ENCODE measurements at places on chromosomes 12 and 14.

DNA sequence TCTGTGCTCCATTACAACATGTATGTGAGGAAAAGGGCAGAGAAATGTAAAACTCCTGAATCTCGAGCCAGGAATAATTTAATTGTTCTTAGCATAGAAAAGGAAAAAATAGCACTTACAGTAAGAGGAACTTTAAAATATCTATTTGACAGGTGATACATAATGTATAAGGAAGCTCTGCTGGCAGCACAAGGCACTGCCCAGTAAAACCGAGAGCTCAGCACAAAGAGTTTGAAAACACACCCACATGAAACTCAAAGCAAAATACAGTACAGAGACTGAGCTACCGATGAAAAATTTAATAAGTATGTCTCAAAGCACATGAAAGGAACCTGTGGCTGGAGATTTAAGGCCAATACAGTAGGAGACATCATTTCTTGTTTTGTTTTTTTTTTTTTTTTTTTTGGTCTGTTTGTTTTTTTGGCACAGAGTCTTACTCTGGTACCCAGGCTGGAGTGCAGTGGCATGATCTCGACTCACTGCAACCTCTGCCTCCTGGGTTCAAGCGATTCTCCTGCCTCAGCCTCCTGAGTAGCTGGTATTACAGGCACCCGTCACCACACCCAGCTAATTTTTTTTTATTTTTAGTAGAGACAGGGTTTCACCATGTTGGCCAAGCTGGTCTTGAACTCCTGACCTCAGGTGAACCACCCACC is 19.2 kb downstream of the CLIP1 start:
- DNase-seq = no peak

DNA sequence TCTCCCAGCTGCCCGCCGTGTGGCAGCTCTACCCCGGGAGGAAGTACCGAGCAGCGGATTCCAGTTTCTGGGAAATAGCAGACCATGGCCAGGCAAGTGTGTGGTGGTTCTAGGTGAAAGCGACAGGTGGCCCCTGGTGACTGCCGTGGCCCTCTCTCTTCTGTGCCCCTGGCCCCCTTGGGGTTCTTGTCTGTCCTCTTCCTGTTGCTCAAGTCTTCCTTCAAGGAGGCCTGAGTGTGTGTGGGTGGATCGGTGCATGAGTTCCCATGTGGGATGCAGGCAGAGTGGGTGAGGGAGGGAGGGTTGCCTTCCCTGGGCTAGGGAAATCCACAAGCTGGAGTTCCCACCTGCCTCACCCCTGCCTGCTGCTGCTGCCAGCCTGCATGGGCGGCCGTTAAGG is 4.6 kb downstream of the TCL1B start:
- DNase-seq = no peak

DNA sequence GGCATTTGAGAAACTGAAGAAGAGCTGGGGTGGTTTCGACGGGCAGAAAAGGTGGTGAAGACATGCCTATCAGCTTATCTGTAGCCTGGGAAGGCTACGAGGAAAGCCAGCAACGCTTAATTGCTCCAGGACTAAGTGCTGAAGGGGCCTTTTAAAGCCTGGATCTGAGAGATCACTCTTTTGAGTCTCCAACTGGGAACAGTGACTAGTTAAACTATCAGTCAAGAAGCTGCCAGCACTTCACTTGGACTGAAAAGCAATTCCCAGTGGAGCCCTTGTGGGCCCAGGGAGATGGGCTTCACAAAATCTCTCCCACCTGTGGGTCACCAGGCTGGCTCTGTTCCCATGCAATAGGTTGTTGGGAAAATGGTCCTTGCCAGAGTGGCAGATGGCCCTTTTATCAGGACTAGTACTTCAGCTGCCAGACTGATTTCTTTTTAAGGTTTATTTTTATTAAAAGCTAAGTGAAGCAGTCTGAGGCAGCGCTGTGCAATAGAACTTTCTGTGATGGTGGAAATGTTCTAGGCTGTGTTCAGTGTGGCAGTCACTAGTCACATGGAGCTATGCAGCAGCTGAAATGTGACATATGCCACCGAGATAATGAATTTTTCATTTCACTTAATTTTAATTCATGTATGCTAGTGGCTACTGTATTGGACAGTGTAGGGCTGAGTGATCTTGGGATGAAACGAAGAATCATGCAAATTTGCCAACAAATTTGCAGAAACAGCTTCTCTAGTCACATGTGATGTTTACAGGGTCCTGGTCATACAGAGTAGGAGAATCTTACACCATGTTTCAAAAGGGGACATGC is 276.8 kb downstream of the PCNX1 start:
- DNase-seq = no peak

- DNase-seq = no peak
Observed at GRCh38 chr12:70590549-70591226, 46.5 kb downstream of the PTPRB start.

GRCh38 chr14:75368333-75368732 is 59.5 kb upstream of the JDP2 start:
- DNase-seq = no peak

DNA sequence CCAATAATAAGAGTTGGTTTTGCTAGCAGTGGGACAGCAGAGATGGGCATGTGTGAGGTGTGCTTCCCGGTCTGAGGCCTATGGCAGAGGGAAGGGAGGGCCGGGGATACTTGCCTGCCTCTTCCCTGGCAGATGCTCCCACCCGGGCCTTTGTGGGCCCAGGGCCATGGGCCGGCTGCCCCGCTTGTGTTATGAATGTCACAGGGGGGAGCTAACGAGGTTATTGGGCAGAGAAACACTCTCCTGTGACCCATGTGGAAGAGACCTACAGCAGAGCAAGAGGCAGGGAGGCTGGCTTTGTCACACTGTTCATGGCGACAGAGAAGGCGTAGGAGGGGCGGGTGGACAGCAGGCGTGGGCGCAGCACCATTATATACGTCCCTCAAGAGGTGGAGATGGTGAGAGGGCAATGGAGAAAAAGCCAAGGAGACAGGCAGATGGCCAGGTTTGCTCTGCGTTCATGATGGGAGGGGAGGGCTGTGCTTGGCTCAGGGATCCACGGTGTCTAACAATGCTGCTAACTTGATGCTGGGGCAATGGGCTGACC is 13.3 kb downstream of the CCND2 start:
- DNase-seq = no peak

DNA sequence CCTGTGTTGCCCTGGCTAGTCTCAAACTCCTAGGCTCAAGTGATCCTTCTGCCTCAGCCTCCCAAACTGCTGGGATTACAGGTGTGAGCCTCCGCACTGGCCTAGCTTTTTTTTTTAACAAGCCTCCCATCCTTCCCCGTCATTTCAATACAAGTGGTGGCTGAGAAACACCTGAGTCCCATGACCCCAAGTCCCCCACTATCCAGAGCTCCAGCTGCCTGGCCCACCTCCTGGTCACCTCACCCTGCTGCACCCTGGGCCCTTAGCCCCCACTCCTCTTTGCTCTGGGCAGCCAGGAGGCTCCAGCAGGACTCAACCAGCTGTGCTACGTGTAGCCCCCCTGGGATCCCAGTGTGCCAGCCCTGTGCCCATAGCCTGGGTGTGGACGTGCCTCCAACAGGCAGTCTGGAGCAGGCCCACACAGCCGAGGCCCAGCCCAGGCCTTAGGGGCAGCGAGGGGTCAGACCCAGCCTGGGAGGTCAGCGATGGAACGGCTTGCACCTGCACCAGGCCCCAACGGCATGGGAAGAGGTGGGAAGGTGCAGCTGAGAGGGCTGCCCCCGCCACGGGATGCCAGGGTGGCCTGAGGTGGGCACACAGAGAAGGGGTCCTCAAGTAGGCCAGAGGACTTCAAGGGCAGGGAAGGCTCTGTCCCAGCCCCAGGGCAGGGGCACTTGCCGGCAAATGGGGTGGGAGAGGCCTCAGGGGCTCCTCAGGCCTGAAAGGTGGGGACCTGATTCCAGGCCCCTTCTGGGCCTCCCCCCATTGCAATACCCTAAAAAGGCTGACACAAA is 6.5 kb downstream of the AHNAK2 start:
- no peak for DNase-seq

DNA sequence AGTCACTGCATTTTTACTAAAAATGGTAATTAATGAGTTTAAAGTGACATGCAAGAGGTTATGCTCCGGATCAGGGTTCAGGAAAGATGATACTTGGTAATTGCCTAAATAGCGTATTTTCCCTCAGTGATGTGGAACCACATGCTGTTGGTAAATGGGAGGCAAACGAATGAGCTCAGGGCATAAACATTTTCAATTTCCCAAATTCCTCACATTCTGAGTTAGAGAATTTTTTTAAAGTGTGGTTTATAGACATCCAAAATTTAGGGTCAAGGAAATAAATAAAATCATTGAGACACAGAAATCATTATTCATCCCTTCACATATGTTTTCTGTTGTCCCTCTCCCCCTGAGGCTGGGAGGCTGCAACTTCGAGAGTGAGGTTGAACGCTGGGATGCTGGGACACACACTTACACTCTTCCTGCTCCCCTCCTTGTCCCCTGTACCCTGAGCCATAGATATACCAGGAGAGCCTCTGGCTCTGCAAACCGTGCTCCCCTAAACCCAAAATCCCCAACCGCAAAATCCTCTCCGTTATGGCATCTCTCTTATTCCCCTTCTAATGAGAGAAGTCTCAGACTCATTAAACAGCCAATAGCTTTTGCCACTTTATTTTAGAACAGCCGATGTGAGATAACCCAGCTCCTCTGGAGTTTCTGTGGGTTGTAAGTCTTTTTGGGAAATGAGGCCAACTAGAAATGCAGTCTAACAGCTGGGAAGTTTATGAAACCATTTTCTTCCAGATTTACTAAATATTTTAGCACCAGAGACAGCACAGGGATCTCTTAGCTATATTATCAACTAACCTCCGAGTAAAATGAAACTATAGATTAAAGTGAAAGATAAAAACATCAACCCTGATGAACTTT is 21.4 kb upstream of the ADGRD1 start:
- no peak for DNase-seq

DNA sequence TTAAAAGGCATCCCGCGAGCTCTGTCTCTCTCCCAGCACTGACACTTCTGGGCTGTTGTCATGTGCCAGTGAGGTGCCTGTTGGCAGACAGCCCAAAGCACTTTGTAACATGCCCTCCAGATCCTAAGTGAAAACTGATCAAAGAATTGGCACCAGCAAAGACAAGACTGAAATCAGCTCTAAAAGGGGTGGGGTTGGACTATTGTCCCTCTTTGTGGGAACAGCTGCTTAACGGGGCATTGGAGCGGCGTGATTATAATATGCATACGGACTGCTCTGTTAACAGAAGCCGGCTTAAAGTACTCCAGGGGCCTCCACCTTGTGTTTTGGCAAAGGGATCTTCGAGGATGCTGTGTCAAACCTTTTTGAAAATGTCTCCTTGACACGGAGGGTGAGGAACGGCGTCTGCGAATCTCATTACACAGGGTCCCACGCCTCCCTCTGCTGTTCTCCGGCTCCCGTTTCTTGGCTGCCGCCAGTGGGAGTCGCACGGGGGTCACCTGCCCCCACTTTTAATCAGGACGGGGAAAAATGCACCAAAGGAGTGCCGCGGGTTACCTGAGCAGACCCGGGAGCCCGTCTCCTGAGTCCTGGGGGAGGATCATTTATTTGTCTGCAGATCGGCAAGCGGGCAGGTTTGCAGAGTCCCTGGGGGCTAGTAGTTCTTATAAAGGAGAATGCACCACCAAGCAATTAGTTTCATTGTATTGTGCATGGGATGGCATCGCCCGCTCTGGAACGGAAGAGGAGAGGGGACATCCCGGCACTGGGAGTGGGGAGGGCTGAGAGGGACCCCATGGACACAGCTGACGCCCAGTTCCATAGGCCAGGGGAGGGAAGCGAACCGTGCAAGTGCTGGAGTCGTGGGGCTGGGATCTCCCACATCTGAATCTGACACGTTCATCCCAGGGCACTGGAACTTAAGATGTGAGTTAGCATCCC is 44.3 kb downstream of the SPRING1 start:
- no peak for DNase-seq

DNA sequence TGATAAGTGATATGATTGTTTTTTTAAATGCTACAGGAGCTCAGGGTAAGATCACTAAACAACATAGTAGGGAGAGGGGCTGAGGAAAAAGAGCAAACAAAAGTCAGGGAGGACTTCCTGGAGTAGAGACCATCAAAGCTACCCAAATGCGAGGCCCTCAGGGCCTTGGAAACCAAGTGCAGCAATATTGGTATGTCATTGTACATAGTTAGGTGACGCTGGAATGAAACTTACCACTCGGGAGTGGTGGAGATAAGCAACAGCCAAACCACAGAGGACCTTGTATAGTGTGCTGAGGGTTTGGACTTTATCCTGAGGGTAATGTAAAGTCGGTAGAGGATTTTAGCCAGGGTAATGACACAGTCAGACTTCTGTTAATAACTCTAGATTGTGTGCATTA is 13.8 kb downstream of the KITLG start:
- DNase-seq = no peak

DNA sequence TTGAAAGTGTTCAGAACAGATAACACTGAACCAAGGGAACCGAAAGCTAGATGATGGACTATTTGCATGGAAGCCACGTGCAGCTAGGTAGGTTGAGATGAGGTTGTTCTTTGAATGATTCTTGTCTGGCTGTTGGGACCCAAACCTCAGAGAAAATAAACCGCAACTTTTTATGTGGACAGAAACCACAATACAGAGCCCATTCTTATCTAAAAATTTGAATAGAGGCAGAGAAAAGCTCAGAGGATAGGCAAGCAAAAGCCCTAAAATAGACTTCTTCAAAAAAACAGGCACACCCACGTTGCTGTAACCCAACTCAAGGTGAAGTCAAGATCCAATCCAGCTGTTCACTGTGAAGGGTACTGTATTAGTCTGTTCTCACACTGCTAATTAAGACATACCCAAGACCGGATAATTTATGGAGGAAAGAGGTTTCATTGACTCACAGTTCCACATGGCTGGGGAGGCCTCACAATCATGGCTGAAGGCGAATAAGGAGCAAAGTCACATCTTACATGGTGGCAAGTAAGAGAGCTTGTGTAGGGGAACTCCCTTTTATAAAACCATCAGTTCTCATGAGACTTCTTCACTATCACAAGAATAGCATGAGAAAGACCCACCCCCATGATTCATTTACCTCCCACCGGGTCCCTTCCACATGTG is 353.8 kb downstream of the AACS start:
- DNase-seq = no peak

DNA sequence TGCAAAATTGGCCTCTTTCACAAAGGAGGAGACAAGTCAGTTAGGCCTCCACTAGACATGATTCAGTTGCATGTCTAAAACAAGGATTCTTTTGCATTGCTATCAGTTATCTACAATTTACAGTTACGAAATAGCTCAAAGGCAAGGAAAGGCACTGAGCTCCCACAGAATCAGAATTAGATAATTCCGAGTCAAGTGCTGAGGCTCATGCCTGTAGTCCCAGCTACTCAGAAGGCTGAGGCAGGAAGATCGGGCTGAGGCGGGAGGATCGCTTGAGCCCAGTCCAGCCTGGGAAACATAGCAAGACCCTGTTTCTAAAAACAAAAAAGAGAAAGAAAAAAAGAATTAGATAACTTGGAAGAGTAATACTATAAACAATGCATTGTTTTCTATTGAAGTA is 12.3 kb upstream of the RTRAF start:
- DNase-seq = no peak

- no peak for DNase-seq
Observed at GRCh38 chr12:66118240-66118891, 12.2 kb downstream of the LLPH start.

GRCh38 chr12:356276-356988 is 32.7 kb downstream of the KDM5A start:
- no peak for DNase-seq

All from muscle of arm (tissue), 14 donors.